ENCODE measurements at places on chromosomes 13 and 19. TPM values are rescaled to one million over a fixed set of nuclear protein-coding genes. Genes with fewer than 3 reads are reported as not detected.

Gene MEGF8
- 49.5 TPM for total RNA-seq

Gene WTIP
- total RNA-seq: 29.3 TPM

Gene CEACAM4
- total RNA-seq: not detected

Gene FCER2
- not detected for total RNA-seq

Gene FGF14
- total RNA-seq: 4.2 TPM

Gene ACOD1
- not detected for total RNA-seq

Gene RNF225
- 1.0 TPM for total RNA-seq

Gene TOMM40
- 75.1 TPM for total RNA-seq

Gene MRPL57
- 24.1 TPM for total RNA-seq

Gene ATXN8OS
- total RNA-seq: not detected

Gene DENND1C
- total RNA-seq: 0.93 TPM

Gene ZNF471
- total RNA-seq: not detected

Gene C19orf81
- total RNA-seq: 3.7 TPM

Gene SHISA2
- total RNA-seq: 10.0 TPM

Gene POSTN
- total RNA-seq: 295 TPM

Gene ZNF528
- 21.8 TPM for total RNA-seq

Gene CGB8
- 9.4 TPM for total RNA-seq

Gene CALR3
- total RNA-seq: not detected

Gene MAST3
- total RNA-seq: 11.0 TPM

Gene DPF1
- 0.93 TPM for total RNA-seq
